ENCODE measurements at places on chromosomes 1 and 21. TPM values are rescaled to one million over a fixed set of nuclear protein-coding genes. Genes with fewer than 3 reads are reported as not detected.

The COL6A2 gene
- 2.1 TPM for total RNA-seq

DNA sequence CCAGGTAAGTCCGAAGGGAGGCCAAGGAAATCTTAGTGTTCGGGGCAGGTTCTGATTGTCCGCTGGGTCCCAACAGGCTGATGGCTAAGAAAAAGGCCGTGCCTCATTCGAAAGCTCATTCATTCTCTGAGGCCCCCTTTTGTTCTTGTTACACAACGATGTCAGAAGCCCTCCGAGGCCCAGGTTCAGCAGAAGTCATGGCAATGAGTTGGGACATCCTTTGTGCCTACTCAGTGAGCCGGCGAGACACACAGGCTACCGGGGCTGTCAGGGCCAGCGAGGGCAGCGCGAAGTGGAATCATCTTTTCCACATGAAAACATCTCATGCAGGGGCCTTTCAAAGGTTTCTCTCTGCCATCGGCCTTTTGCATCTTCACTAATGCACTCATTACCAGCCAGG is 49.0 kb upstream of the EFHD2 start:
- H3K4me1 ChIP-seq = no peaks in the 10 kb centered on the region
- H3K4me3 ChIP-seq = no peak overlapping the region
- H3K27me3 ChIP-seq = no peaks in the 10 kb centered on the region
- no peaks in the 10 kb centered on the region for H3K36me3 ChIP-seq
- no peak for DNase-seq

- no peaks in the 10 kb centered on the region for H3K36me3 ChIP-seq
- peaks cover 42% of the 10 kb centered on the region for H3K4me1 ChIP-seq
- peak; percentile 83 for DNase-seq
- H3K4me3 ChIP-seq = peak overlapping the region; percentile 51
- H3K27me3 ChIP-seq = no peaks in the 10 kb centered on the region
Observed at GRCh38 chr1:31762726-31763670, 1.1 kb downstream of the ADGRB2 start.

DNA sequence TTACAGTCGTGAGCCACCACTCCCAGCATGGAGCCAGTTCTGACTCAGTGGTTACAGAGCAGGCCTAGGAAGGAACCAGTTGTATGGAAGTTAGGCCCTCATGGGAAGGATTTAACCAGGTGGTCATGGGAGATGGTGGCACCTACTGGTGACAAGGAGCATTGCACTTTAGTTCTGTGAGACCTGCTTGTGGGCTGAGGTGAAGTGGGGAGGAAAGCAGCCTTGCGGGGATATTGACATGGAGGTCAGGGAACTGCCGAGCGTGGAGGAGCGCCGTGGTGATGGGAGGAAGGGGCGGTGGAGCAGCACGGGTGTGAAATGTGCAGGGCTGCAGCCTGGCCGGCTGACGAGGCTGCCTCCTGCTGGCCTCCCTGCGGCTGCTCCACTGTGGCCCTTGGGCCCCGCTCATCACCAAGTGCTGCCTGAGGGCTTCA is 100.4 kb downstream of the GALNT2 start:
- no peaks in the 10 kb centered on the region for H3K36me3 ChIP-seq
- no peak overlapping the region for H3K27ac ChIP-seq
- peaks cover 19% of the 10 kb centered on the region for H3K4me1 ChIP-seq
- H3K27me3 ChIP-seq = no peaks in the 10 kb centered on the region

- H3K27ac ChIP-seq = no peak overlapping the region
- H3K27me3 ChIP-seq = no peaks in the 10 kb centered on the region
- no peaks in the 10 kb centered on the region for H3K4me1 ChIP-seq
- H3K4me3 ChIP-seq = no peak overlapping the region
Observed at GRCh38 chr1:77375990-77376389, 94.2 kb downstream of the AK5 start.

DNA sequence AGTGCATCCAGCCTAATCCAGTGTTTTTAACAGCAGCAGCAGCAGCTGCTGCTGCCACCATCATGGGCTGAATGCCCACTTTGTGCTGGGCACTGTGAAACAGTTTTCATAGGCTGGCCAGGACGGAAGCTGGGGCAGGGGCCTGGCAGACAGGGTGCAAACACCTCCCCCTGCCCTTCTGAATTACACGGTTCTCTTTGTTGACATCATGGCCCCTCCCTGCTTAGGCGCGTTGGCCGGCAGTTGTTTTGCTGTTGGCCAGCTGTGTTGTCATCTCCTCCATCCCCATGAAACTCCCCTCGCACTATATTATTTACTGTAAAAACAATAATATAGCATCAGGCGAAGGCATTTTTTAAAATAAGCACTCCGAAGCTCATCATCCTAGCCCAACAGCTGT is 33.1 kb downstream of the PTPRU start:
- no peaks in the 10 kb centered on the region for H3K4me1 ChIP-seq
- H3K4me3 ChIP-seq = no peak overlapping the region
- no peak for DNase-seq
- no peak overlapping the region for H3K27ac ChIP-seq

The OLFML3 gene
- 0.32 TPM for total RNA-seq

DNA sequence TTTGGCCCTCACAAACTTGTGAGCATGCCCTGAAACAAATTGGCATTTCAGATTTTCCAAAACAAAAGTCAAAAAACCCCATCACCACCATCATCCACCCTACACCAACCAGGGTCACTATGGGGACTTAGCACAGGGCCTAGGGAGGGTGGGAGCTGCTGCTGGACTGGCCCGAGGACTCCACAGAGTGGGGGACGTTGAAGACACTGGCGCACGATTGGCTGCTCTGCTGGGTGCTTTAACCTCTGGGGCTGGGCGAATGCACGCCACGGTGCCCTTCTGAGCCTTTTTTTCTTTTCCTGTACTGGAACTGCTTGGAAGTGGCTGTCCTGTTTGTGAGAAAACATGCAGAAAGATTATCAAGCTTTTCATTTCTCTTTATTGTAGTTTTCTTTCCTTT is 92.8 kb downstream of the CD247 start:
- no peak overlapping the region for H3K4me3 ChIP-seq
- no peak overlapping the region for H3K27ac ChIP-seq

DNA sequence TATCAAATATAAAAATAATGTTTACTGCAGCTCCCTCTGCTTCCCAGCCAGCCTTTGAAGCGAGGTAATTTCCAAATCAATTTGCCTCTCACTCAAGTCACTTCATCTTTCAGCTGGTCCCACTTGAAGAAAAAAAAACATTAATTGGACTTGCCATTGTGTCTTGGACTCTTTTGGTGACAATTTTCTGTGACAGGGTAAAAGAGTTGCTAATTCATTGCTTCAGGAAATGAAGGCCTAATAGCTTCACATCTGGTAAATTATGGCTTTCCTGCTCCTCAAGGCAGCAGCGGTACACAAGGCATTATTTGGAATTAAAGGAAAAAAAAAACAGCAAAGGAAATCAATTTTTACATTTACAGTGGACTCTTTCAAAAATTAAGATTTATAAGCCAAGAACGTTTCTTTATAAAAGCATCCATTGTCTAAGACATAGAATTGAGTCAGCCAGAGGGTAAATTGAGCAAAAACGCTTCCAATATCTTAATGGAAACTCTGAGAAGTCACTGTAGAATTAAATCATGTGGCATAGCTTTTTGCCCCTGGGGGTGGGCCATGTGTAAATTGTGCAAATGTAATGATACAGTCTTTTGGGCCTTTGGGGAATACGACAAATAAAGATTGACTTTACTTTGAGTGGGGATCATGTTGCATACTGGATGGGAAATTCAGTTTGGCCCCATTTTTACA is 102.5 kb downstream of the LYPLAL1 start:
- no peaks in the 10 kb centered on the region for H3K27me3 ChIP-seq
- H3K4me1 ChIP-seq = no peaks in the 10 kb centered on the region
- H3K27ac ChIP-seq = no peak overlapping the region
- no peaks in the 10 kb centered on the region for H3K36me3 ChIP-seq
- no peak for DNase-seq
- no peak overlapping the region for H3K4me3 ChIP-seq

DNA sequence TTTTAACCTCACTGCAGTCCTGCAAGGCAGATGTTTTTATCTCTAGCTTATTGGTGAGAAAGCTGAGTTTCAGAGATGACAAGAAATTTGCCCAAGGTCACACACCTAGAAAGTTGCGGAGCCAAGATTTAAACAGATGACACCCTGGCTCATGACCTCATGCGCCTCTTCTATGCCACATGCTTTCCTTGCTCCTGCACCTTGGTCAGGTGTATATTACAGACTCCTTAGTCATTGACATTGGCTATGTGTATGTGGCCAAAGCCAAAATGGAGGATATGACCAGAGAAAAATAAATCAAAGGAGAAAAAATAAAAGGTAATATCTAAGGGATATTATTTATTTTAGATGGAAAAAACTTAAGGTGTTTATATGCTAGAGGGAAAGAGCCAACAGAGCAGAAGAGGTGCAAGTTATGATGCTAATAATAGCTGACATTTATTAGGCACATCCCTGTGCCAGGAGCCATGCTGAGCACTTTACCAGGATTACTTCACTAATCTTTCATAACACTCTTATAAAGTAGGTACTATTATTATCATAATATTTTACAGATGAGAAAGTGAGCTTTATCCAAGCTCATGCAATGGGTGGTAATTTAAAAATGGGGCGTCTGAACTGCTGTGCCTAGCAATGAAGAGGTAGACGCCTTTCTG is 13.8 kb upstream of the MYOC start:
- H3K36me3 ChIP-seq = no peaks in the 10 kb centered on the region
- no peak for DNase-seq
- H3K27me3 ChIP-seq = no peaks in the 10 kb centered on the region
- no peaks in the 10 kb centered on the region for H3K4me1 ChIP-seq

DNA sequence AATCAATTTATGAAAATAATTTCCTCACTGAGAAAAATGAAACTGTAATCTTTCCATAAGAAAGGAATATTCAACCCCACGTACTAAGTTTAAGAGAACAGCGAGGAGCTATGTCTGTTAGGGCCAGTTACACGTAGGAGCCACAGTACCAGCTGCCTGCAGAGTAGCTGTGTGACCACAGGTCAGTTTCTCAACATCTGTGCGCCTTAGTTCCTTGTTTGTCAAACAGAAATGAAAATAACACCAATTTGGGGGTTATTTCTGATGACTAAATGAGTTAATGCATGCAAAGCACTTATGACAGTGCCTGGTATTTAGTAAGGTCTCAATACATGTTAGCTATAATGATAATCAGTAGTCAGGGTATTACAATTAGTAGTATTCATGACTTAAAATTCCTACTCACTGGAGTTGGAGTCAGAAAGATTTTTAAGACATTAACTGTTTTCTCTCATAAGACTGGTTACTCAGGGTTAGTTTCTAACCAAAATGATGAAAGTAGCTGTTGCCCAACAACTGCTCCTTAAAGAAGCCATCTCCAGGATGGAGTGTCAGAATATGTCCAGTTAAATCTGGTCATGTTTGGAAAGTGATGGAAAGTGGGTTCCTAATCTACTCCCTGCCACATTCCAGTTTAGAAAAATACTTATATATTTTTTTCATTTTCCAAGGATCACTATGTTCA is 85.8 kb upstream of the ZNF648 start:
- no peaks in the 10 kb centered on the region for H3K36me3 ChIP-seq
- H3K4me1 ChIP-seq = no peaks in the 10 kb centered on the region
- H3K4me3 ChIP-seq = no peak overlapping the region
- H3K27ac ChIP-seq = no peak overlapping the region
- DNase-seq = peak; percentile 5

DNA sequence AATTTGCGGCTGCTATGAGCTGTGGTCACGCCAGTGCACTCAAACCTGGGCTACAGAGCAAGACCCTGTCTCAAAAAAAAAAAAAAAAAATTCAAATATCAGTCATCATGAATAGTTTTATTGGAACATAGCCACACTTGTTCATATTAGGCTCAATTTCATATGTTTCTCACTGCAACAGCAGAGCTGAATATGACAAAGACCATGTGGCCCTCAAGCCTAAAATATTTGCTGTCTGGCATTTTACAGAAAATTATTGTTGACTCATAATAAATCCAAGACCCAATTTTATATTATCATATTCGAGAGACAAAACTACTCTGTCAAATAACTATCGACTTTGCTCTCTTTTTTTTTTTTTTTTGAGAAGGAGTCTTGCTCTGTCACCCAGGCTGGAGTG is 11.0 kb downstream of the BECN2 start:
- H3K4me1 ChIP-seq = no peaks in the 10 kb centered on the region
- no peak overlapping the region for H3K4me3 ChIP-seq
- no peak for DNase-seq
- H3K27me3 ChIP-seq = no peaks in the 10 kb centered on the region

DNA sequence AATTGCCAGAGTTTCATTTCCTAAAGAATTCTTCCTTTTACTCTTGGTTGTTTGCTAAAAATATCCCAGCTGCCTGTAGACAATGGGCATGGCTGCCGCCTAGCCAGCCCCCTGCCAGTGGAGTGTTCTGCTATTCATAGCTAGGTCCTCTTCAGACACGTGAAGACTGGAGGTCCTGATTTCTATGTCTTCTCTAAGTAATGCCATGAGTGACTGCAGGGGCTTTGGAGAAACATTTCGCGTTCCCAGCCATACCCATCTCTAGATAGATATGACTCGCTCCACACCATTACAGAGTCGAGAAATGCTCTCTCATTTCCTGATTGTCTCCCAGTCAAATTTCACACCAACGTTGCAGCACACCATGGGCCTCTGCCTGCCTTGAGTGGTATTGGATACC is 99.5 kb upstream of the BACE2 start:
- H3K4me3 ChIP-seq = no peak overlapping the region
- no peak for DNase-seq
- H3K36me3 ChIP-seq = no peaks in the 10 kb centered on the region

- peak; percentile 29 for DNase-seq
- no peaks in the 10 kb centered on the region for H3K36me3 ChIP-seq
- H3K4me1 ChIP-seq = peaks cover 22% of the 10 kb centered on the region
- peaks cover 21% of the 10 kb centered on the region for H3K27me3 ChIP-seq
Observed at GRCh38 chr1:111271464-111271801, 19.2 kb upstream of the CHIA start.

The AGMAT gene
- total RNA-seq = 3.5 TPM

DNA sequence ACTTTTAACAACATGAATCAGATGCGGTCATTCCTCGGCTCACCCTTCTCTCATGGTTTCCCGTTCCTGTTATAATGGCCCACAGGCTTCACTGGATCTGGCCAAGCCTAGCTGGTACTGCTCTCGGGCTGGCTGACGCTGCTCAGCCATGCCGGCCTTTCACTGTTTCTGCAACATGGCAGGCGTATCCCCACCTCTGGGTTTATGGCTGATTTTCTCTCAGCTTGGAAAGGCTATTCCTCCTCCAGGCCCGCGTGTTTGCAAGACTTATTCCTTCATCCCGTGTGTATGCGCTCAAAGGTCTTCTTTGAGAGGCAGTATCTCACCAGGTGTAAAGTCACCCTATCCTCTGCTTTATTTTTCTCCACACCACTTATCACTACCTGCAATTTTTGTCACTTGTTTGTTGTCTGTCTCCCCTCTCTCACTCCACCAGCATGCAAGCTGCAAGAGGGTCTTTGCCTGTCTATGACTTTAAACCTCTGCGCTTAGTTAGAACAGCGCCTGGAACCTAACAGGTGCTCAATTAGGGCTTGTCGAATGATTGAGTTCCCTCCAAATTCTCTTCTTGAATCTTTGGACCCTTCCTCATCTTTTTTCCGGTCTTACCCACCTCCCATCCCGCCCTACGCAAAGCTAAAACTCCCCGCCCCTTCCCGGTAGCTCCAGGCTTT is 491 bp upstream of the RAP1A start:
- no peak for DNase-seq
- peak overlapping the region; percentile 73 for H3K27ac ChIP-seq
- H3K4me3 ChIP-seq = peak overlapping the region; percentile 78

- H3K27ac ChIP-seq = no peak overlapping the region
- H3K36me3 ChIP-seq = no peaks in the 10 kb centered on the region
- H3K4me3 ChIP-seq = no peak overlapping the region
- H3K4me1 ChIP-seq = peaks cover under 1% of the 10 kb centered on the region
- no peak for DNase-seq
Observed at GRCh38 chr1:225890346-225891228, 1.6 kb upstream of the LEFTY1 start.
